ENCODE measurements at places on chromosomes 7 and 10.

- DNase-seq, result no peak
These were observed 163.4 kb upstream of the NFE2L3 start for GRCh38 chr7:25988640-25989039.

DNA sequence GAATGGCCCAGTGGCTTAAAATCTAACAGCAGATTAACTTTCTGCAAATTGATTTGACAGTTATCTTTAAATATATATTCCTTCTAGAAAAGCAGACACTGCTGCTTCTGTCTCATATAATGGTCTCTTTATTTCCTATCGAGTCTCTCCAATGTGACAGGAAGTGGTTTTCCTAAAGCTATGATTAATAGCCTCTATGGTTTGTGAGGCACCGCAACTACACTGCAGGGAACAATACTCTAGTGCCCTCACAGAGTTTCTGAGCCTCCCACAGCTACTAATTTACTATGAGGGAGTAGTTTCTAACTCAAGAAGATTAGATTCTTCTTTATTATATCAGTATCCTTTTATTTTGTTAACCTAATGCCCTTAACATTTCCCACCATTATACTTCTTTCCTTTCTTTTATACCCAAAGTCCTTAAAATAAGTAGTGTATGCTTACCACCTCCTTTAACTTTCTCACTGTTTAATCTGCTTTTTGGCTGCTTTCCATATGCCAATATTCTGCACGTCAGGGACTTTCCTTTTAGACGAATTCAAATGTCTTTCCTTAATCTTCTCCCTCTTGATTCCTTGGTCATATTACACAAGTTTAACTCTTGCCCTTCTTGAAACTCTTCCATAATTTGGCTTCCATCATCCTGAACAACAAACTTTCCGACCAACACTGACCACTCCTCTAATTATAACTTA is 23.8 kb upstream of the AHR start:
- no peak for DNase-seq

DNA sequence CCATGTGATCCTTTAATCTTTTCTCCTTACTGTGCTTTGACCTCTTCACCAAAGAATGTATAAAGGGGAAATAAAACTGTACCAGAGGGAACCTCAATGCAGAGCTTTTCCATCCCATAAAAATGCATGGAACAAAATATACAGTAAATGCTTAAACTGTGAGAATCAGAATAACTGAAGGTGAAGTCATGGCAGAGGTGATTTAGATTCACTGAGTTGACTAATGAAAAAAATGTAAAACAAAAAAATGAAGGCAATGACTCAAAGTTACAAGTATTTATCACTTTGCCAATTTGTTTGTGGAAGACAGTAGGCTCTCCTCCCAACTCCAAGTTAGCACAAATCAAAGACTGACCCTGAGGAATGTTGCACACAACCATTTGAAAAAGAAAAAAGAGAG is 1331.6 kb upstream of the SORCS1 start:
- no peak for DNase-seq

DNA sequence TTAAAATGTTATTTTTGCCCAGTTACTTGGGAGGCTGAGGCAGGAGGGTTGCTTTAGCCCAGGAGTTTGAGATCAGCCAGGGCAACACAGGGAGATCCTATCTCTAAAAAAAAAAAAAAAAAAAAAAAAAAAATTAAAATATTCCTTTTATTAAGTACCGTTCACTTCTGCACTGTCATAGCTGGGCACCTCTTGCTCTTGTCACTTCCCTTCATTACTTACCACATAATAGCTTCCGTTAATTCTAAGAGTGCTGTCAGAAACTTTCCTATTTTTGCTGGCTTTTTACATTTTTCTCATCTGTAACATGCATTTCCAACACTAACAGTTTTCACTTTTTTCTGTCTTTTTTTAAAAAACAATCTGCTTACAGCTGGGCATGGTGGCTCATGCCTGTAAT is 132.9 kb downstream of the PIP4K2A start:
- DNase-seq, result no peak

DNA sequence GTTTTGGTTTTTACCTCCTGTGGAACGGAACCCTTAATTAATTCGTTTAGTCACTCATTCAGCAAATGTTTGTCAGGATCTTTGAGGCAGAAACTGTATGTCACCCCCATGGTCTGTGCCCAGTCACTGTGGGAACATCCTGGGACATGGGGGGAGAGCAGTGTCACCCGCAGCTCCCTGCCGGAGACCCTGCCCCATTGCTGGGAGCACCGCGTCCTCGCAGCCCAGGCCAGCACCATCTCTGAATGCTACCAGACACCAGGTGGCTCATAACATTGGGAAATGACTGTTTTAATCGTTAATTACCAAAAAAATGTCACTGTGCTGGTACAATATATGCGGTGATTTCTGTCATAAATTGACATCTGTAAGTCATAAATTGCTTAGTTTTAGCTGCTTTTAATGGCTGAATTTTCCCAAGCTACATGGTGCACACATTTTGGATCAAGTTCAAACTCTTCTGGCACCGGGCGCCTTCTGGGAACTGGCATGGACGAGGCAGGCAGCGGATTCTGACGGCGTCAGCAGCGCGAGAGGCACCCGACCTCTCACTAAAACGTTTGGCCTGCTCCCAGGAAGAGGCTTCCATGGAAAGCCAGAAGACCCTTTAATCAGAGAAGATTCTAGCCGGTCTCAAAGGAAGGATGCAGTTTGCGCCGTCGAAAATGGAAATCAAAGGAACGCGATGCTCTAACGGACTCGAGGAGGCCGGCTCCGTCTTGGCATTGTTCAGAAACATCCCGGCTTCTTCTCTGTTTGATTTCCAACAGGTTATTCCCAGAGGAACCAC is 184.2 kb downstream of the ADARB2 start:
- DNase-seq, result no peak

GRCh38 chr7:43234968-43235367 is 122.5 kb downstream of the HECW1 start:
- no peak for DNase-seq

DNA sequence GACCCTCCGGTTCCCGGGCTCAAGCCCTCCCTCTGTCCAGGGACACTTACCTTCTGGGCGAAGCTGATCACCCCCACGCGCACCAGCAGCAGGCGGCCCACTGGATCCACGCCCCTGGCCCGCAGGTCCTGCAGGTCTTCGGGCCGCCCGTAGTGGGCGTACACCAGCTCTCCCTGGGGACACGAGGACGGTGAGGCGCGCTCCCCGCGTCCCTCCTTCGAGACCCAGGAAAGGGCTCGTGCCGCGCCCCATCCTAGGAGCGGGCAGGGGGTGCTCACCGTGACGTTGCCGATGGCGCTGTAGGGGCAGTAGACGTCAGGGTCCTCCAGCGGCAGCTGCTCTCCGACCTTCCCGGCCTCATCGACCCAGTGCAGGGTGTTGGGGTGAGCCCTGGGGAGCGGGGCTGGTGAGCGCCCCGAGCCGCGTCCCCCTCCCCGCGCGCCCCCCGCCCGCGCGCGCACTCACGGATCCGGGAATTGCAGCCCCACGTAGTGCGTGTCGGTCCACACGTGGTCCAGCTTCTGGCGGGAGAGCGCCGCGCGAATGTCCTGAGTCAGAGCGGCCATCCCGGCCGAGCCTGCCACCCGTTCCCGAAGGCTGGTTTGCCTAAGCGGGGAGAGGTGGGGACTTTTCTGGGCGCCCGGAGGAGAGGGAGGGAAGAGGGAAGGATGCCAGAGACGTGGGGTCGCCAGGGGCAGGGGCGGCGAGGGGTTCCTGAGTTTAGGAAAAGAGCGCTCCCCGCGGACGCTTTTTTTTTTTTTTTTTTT is 8.2 kb downstream of the TFR2 start:
- DNase-seq, result peak; percentile 19

DNA sequence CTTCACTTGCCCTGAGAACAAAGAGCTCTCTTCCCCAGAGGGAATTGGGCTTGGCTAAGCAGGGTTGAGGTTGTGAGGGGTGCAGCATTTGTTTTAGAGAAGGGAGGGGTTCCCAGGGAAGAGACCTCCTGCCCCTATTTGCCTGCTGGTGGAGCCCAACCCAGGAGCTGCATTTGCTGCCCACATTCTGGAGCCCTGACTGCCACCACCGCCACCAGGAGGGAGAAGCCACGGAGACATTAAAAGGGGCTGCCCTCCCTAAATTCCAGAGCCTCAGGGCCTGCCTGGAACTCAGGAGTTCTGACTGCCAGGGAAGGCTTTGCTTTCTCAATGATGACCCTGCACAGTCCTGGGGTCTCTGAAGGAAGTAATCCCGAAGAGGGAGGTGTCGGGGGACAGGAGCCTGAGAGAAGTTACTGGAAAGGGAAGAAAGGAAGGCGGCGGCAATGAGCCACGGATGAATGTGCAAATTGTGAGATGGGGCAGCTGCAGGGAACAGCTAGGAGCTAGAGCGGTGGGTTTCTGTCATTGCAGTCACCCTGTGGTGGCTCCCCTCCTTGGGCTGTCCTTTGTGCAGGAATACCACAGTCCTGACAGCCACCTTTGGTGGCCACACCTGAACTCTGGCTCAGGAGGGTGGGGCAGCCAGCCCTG is 51.3 kb downstream of the NEURL1 start:
- DNase-seq, result no peak

- DNase-seq, result no peak
These were observed 14.7 kb upstream of the PRKAR2B start for GRCh38 chr7:107029764-107030286.

DNA sequence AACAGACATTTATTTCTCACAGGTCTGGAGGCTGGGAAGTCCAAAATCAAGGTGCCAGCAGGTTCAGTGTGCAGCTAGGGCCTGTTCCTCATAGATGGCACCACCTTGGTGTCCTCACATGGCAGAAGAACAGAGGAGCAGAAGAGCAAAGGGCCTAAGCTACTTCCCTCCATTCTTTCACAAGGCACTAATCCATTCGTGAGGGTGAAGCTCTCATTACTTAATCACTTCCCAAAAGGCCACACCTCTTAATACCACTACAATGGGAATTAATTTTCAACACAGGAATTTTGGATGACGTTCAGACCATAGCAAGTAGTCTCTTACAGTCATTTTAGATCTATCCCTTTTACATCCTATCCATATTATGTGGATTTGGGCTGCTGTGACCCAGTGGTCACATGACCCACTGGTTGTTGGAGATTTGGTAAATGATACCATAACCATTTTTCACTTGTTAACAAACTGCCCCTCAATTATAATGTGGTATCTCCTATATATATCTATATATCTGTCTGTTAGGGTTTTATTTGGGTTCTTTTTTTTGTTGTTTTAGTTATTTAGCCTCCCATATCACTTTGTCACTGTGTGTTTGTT is 63.4 kb downstream of the BBS9 start:
- DNase-seq, result no peak

DNA sequence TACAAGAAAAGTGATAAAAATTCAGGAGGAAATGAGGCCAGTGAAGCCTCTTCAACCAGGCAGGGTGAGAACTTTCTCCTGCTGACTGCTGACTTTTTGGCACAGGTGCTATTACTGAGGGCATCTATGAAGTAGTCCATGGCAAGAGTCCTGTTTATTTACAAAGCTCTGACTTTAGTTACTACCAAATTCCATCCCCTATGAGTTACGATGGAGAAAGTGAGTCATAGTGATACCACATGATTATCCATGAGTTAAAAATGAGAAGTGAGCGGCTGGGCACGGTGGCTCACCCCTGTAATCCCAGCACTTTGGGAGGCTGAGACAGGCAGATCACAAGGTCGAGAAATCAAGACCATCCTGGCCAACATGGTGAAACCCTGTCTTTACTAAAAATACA is 19.9 kb downstream of the CCDC3 start:
- no peak for DNase-seq

- no peak for DNase-seq
These were observed 164.6 kb upstream of the ZMIZ1 start for GRCh38 chr10:78904196-78904595.

DNA sequence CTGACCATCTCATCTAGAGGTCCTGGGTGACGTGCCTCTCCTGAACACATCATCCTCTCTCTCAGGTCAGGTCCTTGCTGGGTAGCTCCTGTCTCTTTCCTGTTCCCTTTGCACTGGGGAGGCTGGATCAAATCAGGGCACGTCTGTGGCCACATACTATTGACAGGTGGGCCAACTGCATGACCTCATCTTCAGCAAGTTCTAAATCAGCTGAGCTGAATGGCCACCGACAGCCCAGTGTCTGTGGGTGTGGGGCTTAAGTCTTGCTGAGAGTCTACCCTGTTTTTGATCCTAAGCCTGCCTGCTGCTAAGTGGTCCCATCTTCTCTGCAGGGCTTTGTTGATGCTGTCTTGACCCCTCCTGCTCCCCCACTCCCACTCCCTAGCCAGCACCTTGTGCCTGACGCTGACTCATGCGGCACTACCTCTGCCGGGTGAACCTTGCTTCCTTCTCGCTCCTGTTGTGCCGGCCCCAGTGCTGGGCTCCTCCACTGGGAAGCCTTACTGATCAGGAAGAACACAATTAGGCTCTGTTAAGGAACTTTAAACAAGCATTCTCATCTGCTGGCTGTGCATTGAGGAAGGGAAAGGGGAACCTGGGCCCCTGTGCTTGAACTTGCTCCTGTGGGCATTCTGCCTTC is 440.4 kb downstream of the PLXNA4 start:
- DNase-seq, result no peak

GRCh38 chr7:28487487-28487886 is 75.2 kb downstream of the CREB5 start:
- no peak for DNase-seq

- no peak for DNase-seq
These were observed 10.5 kb downstream of the NOD1 start for GRCh38 chr7:30468041-30468440.

DNA sequence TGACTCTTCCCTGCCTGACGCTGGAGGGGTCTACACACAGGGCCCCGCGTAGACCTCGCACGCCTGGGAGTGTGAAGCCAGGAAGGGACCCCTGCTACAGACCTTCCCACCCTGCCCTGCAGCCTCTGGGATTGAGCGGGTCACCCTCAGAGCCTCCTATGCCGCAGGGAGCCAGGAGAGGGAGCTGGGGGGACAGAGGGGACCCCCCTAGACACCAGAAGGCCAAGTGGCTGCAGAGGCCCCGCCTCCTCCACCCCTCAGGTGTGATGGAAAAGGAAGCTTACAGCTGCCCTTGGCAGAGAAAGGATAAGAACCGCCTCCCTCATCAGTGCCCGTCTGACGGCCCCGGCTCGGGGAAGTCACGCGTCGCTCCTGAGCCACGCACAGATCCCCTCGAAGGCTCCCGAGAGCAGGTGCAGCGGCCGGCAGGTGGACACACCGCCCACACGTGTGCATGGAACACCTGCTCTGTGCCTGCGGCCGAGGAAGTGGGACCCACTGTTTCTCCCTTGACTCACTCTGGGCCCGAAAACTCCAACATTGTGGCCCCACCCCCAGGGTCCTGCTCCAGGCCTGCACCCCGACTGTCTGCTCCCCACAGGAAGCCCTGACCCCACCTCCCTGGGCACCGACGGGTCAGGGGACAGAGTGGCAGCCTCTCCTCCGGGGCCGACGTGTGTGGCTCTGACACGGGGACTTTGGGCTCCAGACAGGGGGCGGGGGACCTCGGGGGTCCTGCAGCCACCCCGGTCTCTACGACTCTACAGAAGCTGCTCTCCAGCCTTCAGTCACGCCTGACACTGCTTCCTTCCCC is 73.3 kb downstream of the MICALL2 start:
- DNase-seq, result no peak

DNA sequence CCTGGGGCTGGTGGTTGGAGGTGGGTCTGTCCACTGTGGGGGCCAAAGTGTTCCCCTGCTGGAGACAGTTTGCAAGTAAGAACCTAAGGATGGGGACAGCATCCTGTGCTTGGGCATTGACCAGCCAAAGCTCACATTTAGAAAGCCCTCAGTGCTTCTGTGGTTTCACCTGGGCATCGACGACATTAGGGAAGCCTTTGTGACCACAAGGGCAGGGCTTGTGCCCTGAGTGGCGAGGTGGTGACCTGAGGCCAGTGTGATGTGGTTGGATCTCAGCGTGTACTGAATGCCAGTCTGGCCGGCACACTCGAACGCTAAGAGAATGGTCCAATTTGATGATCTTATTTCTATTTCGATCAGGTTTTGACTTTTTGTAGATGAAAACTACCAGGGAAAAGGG is 32.1 kb upstream of the SH2B2 start:
- DNase-seq, result no peak

- DNase-seq, result no peak
These were observed 624.6 kb downstream of the CALN1 start for GRCh38 chr7:71787513-71787912.
